ENCODE measurements at places on chromosomes 2 and 18.

DNA sequence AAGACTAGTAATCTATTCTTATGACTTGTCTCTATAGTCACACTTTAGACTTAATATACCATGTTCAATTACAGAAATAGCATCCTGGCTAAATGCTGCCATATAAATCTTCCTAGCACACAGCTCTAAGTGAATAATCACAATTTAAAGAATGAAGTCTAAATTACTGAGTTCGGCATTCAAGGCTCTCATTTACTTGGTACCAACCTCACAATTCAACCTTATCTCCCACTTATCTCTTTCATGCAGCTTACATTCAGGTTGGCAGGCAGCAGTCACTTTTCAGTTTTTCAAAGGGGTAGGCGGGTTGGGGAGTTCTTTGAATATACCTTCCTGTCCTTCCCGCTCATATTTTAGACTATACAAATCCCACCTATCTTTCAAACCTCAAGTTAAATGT, 1.5 kb downstream of the MMADHC start:
- DNase-seq, result no peak

DNA sequence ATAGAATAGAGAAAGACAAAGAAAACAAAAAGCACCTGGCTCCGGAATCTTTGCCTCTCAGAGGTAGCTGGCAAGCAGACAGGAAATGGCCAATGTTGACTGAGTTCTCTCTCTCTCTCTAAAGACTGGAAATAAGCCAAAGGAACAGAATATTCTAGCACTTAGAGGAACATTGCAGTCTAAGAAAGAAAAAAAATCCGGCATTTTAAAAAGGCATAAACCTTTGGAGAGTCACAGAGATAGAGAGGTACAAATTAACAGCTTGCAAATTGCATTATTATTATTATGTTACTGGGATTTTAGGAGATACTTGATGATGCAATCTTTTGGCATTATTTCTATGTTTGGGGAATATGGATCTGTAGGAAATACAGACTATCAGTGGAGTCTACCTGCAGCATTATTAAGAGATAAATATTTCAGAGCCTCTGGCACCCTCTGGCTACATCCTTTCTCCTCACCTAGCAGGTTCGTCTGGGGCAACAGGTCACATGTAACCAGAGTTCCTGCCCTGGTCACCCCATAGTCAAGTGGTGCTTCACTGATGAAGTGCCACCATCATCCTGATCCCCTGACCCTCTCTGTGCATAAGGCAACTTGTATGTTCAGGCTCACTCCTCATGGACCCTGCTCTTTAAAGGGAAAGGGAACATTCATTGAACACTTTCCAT, 318.9 kb upstream of the ACVR2A start:
- no peak for DNase-seq

GRCh38 chr2:209138079-209138478, 285.8 kb upstream of the MAP2 start:
- no peak for DNase-seq

GRCh38 chr18:58507880-58508279, 121.0 kb downstream of the ALPK2 start:
- DNase-seq, result no peak

- peak; percentile 56 for DNase-seq
Measured at GRCh38 chr2:182924306-182924705, 57.9 kb upstream of the FRZB start.

DNA sequence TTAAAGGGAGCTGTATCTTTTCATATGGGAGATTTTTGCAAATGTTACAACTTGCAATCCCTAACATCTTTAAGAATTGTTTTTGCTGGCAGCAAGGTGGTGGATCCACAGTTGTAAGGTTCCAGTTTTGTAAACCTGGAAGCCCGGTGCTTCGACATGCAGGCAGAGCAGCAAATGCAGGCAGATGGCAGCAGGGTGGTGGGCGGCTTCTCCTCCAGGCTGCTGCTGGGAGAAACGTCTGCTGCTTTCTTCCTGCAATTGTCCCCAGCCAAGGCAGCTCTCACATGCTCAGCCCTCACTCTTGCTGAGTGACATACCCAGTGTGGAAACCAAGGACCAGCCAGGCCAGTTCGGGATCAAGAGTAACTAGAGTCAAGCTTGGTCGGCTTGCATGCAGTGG, 166.0 kb downstream of the SEPTIN10 start:
- no peak for DNase-seq

GRCh38 chr2:120785228-120785966, 49.7 kb downstream of the GLI2 start:
- no peak for DNase-seq

DNA sequence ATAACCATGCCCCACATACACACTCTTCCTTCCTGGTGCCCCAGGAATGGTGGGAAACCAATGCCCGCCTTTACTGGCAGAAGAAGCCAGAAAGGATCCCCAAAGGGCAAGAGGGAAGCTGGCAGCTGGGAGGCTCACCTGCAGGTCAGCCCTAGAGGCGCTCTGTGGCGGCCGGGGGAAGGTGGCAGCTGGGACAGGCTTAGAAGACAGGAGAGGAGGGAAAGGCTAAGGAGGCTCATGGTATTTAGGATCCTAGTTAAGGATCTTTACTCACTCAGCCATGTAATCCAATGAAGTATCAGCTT, 23.8 kb downstream of the ADRA2B start:
- no peak for DNase-seq

- DNase-seq, result no peak
Measured at GRCh38 chr2:180604077-180604476, 376.3 kb upstream of the UBE2E3 start.

DNA sequence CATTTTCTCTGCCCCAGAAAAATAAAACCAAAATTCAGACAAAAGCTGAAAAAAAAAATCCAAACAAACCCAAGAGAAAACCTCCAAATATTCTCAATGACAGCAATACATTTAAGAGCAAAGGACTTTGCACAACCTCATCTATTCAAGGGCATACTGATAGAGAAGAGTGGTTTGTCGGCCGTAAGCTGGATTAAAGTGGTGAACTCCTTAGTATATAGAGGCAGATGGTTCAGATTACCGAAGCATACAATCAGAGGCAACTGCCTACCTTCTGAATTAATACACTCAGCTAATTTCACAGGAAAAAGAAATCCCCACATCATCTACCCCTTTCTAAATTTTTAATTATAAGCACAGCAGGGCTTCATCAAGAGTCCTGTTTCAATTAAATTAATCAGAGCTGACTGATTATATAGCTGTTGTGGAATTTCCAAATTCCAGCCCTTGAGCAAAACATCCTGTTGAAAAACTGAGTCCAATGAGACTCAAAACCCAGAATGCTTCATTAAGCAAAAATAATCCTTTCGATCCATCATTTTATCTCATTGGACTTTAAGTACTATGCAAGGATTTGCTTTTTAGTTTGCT, at the start of gene CPLX4:
TSS of gene CPLX4 (minus strand) at position 190 of the 591 bp plus-strand sequence. CDS start at position 3, 187 bp downstream.
- DNase-seq, result no peak

DNA sequence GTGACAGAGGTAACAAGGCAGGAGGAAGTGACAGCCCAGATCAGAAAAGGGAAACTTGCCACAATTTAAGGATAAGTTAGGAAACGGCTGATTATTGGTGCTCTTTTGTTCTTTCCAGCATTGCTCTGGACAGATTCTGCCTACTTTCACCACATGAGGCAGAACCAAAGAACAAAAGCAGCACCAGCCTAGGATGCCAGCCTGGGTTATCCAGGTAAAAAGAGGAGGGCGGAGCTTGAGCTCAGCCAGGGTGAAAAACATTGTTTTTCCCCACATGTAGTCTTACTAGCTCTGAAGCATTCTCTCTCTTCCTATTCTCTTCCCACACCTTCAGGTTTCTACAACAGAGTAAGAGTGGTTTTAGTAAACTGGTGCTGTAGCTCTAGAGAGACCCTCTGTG, 300.5 kb downstream of the TMX3 start:
- no peak for DNase-seq

DNA sequence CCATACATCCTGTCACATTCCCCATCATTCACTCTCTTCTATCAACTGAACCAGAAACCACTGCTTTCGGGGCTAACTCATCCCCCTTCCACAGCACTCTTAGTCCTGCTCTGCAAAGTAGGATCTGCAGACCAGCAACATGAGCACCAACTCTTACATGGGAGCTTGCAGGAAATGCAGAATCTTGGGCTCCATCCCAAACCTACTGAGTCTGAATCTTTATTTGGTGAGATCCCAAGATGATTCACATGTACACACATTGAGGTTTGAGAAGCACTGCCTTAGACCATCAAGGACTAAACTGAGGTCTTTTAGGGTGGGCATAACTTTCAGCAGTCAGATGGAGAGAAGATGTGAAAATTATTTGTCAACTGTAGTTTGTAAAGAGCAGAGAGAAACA, 235.6 kb upstream of the EPHA4 start:
- DNase-seq, result no peak

GRCh38 chr18:8279781-8280330, 329.4 kb upstream of the RAB12 start:
- DNase-seq, result no peak

DNA sequence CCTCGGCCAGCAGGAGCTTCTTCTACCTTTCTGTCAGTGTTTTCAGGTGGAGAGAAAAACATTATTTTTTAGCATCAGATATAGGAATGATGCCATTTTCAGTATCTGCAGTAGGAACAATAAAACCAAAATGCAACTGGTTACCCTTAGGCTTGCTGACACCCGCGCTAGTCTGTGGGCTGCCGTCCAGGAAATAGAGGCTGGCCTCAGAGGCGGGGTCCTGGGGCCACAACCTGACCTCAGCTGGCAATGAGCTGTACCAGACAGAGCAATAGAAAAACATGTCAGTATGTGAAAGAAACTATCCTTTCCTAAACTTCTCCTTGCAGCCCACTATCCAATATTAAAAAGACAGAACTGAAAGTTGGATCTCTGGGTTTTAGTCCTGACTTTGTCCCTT, 4.6 kb upstream of the ST6GAL2 start:
- no peak for DNase-seq

- no peak for DNase-seq
Measured at GRCh38 chr2:238408615-238409340, 17.9 kb upstream of the ASB1 start.

Measured in fibroblast of gingiva (primary cell).